GF-D8 (cell line): ENCODE measurements at places on chromosomes 16 and 17.

DNA sequence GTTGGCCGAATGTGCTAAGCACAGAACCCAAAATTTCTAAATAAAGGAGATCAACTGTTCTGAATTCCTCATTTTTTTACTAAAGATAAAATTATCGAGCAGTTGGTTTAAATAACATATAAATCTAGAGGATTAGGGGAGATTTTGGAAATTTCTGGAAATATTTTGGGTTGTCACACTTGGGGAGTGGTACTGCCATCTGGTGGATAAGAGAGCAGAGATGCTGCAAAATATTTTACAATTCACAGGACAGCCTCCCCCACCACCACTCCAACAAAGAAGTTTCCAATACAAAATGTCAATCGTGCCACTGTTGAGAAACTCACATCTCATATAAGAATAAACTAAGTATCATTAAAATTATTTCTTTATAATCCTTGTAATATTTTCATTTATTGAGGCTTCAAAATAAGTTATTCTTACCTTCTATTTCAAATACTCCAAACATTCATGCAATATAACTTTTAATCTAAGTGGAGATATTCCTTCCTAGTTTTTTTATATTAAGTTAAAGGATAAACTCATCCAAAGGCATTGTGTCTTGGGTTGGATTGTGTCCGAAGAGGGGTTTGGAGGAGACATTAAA is 17.0 kb upstream of the ABCA8 start:
- no peak for DNase-seq

DNA sequence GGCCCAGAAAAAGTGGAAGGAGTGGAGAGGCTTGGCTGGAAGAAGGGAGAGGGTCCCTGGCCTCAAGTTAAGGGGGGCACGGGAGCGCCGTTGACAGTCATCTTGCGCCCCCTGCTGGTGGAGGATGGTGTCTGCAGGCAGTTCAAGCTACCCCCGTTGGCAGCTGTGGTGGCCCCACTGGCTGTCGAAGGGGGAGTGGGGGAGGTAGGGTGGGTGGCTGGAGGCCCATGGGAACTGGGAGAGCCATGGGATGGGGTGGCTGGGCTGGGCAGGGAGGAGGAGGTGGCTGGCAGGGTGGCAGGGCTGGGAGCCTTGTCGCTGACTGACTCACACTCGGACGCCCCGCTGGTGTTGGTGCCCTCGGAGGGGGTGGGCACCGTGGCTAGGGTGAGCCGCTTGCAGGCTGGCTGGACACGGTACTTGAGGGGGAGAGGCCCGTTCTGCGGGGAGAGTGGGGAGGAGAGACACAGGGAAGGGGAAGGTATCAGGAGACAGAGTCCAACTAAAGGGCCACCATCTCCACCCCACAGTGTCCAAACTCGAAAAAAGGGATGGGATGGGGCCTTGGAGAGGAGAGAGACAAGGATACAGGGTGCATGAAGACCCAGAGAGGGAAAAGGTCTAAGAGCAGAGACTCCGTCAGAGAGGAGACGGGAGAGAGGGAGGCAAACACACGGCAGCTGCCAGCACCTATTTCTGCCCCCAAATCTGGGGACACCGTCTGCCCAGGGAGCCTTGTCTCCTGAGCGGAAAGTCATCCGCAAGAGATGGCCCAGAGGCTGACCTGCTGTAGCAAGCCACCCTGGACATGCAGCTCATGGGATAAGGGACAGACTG is 5.2 kb downstream of the CISD3 start:
- DNase-seq, result no peak

DNA sequence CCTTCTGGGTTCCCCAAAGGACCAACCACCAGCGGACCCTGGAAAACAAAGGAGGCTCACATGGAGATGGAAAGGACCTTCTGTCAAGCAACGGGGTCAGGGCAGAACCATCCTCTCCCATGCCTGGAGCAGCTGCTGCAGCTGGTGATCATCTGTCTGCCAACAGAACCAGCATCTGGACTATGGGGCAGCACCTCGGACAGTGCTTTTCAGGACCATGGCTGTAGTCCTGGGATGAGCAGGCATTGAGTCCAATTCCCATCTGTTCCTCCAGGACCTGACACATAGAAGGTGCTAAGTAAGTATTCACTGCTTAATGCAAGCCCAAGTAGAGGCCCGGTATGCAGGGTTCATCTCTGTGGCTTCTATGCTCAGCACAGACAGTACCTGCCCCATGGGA is 304.7 kb downstream of the XYLT1 start:
- DNase-seq, result no peak

- no peak for DNase-seq
Observed at GRCh38 chr16:72985148-72985941, 62.6 kb downstream of the ZFHX3 start.

- no peak for DNase-seq
Observed at GRCh38 chr16:69244336-69244735, 57.4 kb downstream of the SNTB2 start.
